Forelimb muscle (tissue), 1 donor: ENCODE measurements at places on chromosomes 16 and 17.

- no peak for DNase-seq
Measured at GRCh38 chr17:530851-531250, 178.2 kb upstream of the RPH3AL start.

DNA sequence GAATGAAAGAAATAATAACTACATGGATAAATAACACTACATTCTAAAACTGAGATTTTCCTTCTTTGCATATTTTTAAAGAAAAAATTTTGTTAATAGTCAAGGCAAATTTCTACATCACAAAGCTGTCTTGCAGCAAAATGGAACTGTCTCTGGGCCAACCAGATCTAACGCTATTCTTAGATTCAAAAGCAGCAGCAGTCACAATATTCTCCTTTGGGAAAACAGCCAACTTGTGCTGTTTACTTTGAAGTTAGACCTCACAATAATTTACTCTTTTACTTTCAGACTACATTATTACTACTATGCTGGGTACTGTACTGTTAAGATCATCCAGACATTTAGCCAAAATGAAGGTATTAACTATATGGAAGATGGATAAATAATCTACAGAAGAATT lies 189.1 kb downstream of the CEP112 start:
- DNase-seq = no peak

GRCh38 chr16:17293813-17294558 lies 176.8 kb downstream of the XYLT1 start:
- no peak for DNase-seq

- no peak for DNase-seq
Measured at GRCh38 chr16:65658349-65658748, 536.5 kb upstream of the CDH11 start.

GRCh38 chr16:76818606-76819181 lies 372.3 kb upstream of the MON1B start:
- DNase-seq = peak; percentile 73

DNA sequence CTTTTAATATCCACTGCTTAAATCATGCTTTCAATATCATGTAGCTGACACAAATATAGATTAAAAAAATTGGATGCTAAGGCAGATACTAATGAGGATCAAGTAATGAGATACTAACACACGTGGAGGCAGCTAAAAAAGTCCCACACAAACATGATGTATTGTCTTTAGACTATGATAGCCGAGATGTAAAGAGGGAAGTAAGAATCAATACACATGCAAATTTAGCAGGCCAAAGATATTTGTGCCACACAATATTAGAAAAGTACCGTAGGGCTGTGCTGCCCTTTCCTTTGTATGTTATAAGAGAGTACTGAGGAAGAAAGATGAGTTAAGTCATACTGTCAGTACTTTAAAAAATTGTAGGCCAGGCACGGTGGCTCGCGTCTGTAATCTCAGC lies 51.4 kb upstream of the STAC2 start:
- DNase-seq = no peak

GRCh38 chr16:65120461-65120830 lies 1.4 kb downstream of the CDH11 start:
- no peak for DNase-seq

DNA sequence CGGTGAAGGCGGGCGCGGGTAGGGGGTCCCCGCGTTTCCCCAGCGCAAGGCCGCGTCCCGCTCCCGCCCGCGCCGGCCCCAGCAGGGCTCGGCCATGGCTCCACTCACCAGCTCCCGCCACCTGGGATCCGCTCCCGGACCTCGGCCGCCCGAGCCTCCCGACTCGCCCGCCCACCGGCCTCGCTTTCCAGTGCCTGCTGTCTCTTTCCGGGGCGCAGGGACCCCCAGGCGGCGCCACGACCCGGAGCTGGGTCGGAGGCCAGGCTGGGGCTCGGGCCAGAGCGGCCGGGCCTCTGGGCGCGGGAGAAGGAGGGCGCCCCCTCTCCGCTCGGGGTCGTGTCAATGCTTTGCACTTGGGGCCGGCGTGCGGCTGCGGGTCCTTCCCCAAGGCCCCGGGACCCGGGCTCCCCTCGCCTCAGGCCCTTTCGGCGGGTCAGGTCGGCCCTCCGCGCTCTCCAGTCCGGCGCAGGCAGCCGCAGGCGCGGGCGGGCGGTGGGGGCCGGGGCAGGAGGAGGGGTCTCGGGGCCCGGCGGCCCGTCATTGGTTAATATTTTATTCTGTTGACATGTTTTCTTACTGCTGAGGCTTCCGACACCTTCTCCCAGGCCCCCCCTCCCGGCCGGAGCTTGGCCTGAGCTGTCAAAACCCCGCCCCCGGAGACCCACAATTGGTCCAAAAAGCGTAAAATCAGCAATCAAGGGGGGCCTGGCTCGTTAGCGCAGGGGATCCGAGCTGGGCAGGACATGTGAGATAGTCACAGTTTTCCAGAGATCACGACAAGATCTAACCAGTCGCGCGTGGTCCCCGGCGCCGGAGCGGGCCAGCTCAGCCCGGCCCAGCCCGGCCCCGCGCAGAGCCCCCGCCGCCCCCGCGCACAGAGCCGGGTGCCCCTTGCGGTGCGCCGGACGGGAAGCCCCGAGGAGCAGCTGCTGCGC lies at the start of gene TBX2:
TSS of gene TBX2 (plus strand) at position 713 of the 935 bp plus-strand sequence. CDS start 334 bp downstream, outside the sequence.
- no peak for DNase-seq

DNA sequence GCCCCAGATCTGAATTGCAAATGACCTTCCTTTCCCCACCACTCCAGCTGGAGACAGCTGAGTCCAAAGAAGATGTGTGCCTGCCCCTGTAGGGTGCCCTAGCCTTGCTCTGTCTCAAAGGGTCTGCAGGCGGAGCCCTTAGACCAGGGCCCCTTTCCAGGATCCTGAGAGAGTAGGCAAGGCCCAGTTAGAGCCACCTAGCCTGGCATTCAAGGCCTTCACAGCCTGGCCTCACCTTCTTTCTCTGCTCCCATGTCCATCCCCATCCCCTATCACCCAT lies 66.6 kb upstream of the LHX1 start:
- DNase-seq = no peak

DNA sequence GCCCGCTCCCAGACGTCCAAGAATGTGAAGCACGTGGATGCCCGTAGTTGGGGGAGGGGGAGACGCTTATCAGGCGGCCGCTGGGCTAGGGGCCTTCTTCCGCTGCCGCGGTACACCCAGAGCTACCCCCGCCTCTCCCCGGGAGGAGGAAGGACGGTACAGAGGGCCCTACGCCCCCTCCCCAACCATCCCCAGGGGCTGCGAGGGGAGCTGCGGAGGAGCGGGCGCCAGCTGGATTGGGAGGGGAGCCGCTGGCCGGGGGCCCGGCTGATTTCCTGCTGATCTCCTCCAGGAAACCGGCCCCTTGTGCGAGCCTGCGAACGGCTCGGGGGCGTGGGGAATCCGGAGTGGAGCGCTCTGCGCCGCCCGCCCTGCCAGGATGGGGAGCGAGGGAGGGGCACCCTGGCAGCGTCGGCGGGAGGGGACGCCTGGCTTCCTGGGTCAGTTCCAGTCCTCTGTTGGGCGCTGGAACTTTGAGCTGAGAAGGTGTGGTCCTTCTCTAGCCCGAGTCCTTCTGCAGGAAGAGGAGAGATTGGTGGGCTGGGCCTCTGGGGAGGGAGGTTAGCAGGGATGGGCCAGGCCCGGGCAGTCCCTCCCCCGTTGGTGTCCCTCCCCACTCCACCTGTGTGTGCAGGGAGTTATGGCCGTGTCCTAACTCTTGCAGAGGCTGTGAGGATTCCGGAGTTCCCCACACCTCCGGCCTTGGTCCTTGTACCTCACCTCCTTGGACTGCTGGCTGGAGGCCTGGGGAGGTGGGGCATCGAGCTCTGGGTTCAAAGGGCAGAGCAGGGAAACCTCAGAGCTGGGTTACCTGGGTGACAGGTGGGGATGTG lies 19.2 kb downstream of the GJD3 start:
- no peak for DNase-seq

- DNase-seq = no peak
Measured at GRCh38 chr16:81882559-81882958, 103.5 kb downstream of the PLCG2 start.

- DNase-seq = no peak
Measured at GRCh38 chr17:33574942-33575445, 281.9 kb upstream of the ASIC2 start.

- no peak for DNase-seq
Measured at GRCh38 chr17:41212524-41213169, 13.8 kb upstream of the KRTAP9-2 start.

DNA sequence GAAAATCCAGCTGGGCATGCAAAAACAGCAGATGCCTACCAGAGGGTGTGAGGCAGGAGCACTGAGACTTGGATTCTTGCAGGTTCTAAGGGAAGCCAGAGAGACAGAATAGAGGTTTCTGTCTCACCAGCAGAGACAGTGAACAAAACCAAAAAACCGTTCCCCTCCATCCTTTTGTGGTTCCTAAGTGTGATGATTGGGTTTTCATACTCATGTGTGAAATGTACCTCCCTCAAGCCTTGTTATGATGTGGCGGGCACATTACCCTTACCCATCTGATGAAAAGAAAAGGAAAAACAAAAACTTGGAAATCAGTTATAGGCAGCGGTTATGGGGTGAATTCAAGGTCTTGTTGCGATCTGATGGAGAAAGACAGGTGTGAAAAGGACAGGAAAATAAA lies 172.6 kb upstream of the CDH13 start:
- DNase-seq = no peak

DNA sequence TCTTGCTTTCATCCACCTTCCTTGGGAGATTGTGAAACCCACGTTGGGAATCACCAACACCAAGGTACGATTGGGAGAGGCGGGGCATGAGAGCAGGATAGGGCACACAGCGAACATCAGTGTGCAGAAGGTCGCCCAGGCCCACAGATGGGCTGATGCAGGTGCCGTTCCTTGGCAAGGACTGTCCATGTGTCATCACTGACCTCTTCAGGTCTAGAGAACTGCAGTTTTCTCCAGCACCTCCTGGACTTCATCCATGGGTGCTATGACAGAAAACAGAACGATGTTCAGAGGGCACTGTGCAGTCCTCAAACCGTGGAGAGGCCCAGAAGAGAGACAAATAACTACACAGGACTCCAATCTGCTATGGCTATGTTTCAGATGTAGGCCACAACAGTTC lies 23.9 kb upstream of the TAT start:
- DNase-seq = no peak

- no peak for DNase-seq
Measured at GRCh38 chr16:21159281-21159951, 942 bp downstream of the LDAF1 start.

DNA sequence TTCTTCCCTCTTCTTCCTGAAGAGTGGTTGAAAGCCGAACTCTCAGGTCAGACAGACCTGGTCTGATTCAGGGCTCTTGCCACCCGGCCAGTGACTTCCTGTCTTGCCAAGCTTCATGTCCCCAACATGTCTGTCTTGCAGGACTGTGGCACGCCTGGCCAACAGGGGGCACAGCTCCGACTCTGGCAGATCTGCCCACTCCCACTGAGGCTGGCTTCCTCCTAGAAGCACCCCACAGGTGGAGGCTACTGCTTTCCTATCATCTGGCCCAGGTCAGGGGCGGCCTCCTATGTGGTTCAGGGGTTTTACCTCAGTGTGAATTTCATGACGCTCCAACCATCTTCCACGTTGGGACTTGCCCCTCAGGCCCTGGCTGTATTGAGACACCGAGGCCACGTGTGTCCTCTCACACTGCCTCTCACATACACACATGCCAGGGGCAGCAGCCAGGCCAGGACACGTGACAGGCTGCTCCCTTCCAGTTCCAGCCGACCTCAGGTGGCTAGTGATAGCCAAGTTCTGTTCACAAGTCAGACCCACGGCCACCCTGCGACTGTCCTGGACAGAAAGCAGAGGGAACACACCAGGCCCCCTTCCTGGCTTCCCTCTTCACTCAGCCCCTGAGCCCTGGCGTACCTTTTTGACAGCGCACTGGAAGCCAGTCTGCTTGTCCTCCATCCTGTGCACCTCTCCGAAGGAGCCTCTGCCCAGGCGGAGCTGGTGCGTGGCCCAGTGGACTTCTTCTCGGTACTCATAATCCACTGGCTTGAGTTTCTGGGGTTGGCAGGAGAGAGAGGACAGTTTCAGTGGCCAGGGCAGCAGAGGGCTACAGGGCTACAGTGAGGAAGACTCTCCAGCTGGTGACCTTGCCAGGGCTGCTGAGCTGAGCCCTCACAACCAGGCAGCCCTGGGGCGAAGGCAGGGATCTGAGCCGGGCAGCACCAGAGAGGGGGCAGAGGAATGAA lies 22.6 kb upstream of the SPATA32 start:
- DNase-seq = no peak

GRCh38 chr16:84631886-84632285 lies 14.0 kb upstream of the COTL1 start:
- no peak for DNase-seq

GRCh38 chr16:1105888-1106620 lies 10.0 kb upstream of the C1QTNF8 start:
- no peak for DNase-seq

GRCh38 chr17:38877130-38877851 lies 7.4 kb downstream of the LASP1 start:
- no peak for DNase-seq
